ENCODE measurements at places on chromosomes 1 and 21. TPM values are rescaled to one million over a fixed set of nuclear protein-coding genes. Genes with fewer than 3 reads are reported as not detected.

GRCh38 chr1:162905174-162906158 lies 44.5 kb upstream of the CCDC190 start:
- H3K4me1 ChIP-seq, result peaks cover 7% of the 10 kb centered on the region
- H3K4me3 ChIP-seq, result no peak overlapping the region
- no peaks in the 10 kb centered on the region for H3K36me3 ChIP-seq
- peak overlapping the region; percentile 58 for H3K27ac ChIP-seq

DNA sequence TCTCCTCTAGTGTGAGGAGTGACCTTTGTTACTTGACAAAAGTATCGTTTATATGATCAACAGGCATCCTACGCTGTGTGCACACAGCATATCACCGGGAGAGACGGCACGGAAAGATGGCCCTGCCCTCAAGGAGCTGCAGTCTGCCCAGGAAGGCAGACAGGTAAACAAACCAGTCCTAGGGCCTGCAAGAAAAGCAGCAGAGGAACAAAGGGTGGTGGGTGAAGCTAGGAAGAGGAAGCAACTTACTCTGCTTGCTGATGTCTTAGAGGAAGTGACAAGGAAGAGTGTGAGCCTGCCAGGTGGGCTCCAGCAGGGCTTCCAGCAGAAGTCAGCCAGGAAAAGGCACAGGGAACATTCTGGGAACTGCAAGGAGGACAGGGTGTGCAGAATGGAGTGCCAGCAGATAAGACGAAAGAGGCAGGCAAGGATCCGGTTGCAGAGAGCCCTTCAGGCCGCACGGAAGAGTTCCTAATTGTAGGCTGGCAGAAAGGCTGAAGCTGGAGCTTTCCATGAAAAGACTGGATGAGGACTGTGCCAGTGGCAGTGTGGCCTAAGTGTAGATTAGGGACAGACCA lies 106.7 kb downstream of the SLC45A1 start:
- peak; percentile 67 for DNase-seq
- H3K4me3 ChIP-seq, result peak overlapping the region; percentile 88
- peaks cover 75% of the 10 kb centered on the region for H3K4me1 ChIP-seq
- H3K27me3 ChIP-seq, result no peaks in the 10 kb centered on the region
- H3K36me3 ChIP-seq, result no peaks in the 10 kb centered on the region

DNA sequence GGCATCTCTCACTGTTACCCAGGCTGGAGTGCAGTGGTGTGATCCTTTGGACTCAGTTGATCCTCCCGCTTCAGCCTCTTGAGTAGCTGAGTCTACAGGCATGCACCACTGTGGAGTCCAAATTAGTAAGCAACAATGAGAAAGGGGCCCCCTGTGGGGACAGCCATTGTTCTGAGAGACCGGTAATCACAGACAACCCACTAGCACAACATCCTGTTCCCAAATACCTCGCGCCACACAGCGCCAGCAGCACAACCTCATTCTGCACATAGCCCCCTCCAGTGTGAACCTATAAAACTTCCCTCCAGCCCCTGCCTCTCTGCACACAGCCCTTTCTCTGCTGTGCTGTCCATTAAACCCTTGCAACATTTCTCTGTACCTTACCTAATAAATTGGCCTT lies 226.4 kb downstream of the DYRK1A start:
- no peaks in the 10 kb centered on the region for H3K36me3 ChIP-seq
- no peak overlapping the region for H3K4me3 ChIP-seq
- no peak for DNase-seq
- H3K4me1 ChIP-seq, result peaks cover 8% of the 10 kb centered on the region
- no peak overlapping the region for H3K27ac ChIP-seq

GRCh38 chr1:225580238-225581099 lies 72.5 kb downstream of the ENAH start:
- no peaks in the 10 kb centered on the region for H3K27me3 ChIP-seq
- no peaks in the 10 kb centered on the region for H3K36me3 ChIP-seq
- peak overlapping the region; percentile 1 for H3K27ac ChIP-seq
- no peak overlapping the region for H3K4me3 ChIP-seq
- DNase-seq, result no peak
- peaks cover 69% of the 10 kb centered on the region for H3K4me1 ChIP-seq

KIF21B gene
- 0.81 TPM for total RNA-seq

XCL2 gene
- total RNA-seq, result not detected

SMCP gene
- total RNA-seq, result not detected

- H3K4me3 ChIP-seq, result no peak overlapping the region
- H3K27me3 ChIP-seq, result no peaks in the 10 kb centered on the region
- H3K4me1 ChIP-seq, result no peaks in the 10 kb centered on the region
- DNase-seq, result no peak
- H3K27ac ChIP-seq, result no peak overlapping the region
These were observed 198.6 kb downstream of the NCAM2 start for GRCh38 chr21:21196848-21197247.

DNA sequence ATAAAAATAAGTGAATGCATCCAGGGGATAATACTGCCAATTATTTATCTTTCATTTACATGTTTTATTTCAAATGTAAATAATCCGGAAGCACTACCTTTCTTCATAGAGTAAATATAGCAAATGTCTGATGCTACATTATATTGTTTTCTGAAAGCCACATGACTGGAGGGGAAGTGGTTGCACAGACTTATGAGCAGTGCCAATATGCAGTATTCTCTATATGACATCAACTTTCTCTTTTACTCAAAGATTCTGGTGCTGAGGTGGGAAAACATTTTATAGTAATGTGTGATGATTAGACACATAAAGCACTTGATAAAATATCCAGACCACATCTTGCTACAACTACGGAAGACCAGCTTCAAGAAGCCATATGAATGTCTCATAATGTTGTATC lies 314.7 kb downstream of the NEGR1 start:
- no peaks in the 10 kb centered on the region for H3K36me3 ChIP-seq
- no peak overlapping the region for H3K4me3 ChIP-seq
- no peaks in the 10 kb centered on the region for H3K27me3 ChIP-seq
- no peak overlapping the region for H3K27ac ChIP-seq
- DNase-seq, result no peak
- H3K4me1 ChIP-seq, result no peaks in the 10 kb centered on the region
